Activated T-helper 17 cell treated with anti-CD3 and anti-CD28 coated beads, Interleukin-2, amount 50 U/mL, for 72 hours (primary cell): ENCODE measurements at places on chromosomes 3 and 15.
A peak's percentile ranks its signal among the peaks of the same experiment; 100 is the strongest.

- ATAC-seq = no peak
- H3K4me1 ChIP-seq = no peaks in the 10 kb centered on the region
- H3K4me3 ChIP-seq = no peak overlapping the region
- no peaks in the 10 kb centered on the region for H3K36me3 ChIP-seq
- H3K27me3 ChIP-seq = peaks cover 15% of the 10 kb centered on the region
- no peak overlapping the region for H3K27ac ChIP-seq
Measured at GRCh38 chr3:126127904-126128303, 44.0 kb upstream of the SLC41A3 start.

GRCh38 chr15:40739047-40739446, 16.0 kb downstream of the RMDN3 start:
- H3K27ac ChIP-seq = no peak overlapping the region
- ATAC-seq = no peak
- peaks cover 11% of the 10 kb centered on the region for H3K4me1 ChIP-seq
- no peak overlapping the region for H3K4me3 ChIP-seq
- peaks cover 94% of the 10 kb centered on the region for H3K36me3 ChIP-seq

- peaks cover 17% of the 10 kb centered on the region for H3K4me1 ChIP-seq
- ATAC-seq = peak; percentile 3
- peak overlapping the region; percentile 95 for H3K4me3 ChIP-seq
- H3K27ac ChIP-seq = peak overlapping the region; percentile 74
- peaks cover 11% of the 10 kb centered on the region for H3K36me3 ChIP-seq
Measured at GRCh38 chr15:64824929-64825430, 467 bp downstream of the PIF1 start.

DNA sequence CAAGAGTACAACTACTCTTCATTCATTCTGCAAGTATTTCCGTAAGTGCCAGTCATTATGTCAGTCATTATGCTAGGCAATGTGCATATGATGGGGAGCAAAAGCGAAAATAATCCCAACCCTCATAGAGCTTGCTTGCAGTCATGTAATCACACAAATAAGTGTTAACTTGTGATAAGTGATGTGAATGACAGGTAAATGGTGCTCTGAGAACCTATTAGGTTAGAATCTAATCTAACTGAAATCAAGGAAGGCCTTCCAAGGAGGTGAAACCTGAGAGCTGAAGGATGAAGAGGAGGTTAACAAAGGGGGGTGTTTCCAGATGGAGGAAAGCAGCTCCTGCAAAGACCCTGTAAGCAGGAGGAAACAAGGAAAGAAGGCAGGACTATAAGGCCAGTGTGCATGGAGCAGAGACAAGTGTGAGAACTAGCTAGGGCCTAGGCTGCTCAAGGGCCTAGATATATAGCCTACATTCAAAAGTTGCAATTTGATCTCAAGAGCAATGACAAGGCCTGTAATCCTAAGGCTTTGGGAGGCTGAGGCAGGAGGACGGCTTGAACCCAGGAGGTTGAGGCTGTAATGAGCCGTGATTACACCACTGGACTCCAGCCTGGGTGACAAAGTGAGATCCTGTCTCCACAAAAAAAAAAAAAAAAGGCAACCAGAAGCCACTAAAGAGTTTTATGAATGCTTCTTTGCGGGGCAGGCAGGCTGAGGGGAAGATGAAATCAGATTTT, 5.3 kb downstream of the PTPN9 start:
- H3K36me3 ChIP-seq = peaks cover 7% of the 10 kb centered on the region
- peak; percentile 39 for ATAC-seq
- H3K27ac ChIP-seq = peak overlapping the region; percentile 23
- H3K4me3 ChIP-seq = peak overlapping the region; percentile 7
- H3K27me3 ChIP-seq = no peaks in the 10 kb centered on the region
- peaks cover 15% of the 10 kb centered on the region for H3K4me1 ChIP-seq

DNA sequence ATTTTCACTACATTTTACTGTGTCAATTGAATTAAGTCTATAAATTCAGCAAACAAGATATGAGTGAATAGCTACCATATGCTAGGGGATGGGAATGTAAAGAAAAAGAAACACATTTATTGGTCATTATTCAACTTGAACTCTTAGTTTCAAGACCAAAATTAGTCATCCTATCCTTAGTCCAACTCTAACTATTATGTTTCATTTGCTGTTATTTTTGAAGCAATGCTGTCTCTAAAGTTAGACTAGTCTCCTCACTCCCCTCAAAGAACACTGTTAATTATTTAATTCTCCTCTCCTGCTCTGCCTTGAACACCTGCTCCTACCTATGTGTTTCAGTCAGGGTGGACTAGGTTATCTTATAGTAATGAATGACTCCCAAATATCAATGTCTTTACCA, 920.9 kb downstream of the TUSC7 start:
- no peaks in the 10 kb centered on the region for H3K27me3 ChIP-seq
- no peaks in the 10 kb centered on the region for H3K4me1 ChIP-seq
- H3K4me3 ChIP-seq = no peak overlapping the region
- ATAC-seq = no peak
- H3K36me3 ChIP-seq = no peaks in the 10 kb centered on the region

DNA sequence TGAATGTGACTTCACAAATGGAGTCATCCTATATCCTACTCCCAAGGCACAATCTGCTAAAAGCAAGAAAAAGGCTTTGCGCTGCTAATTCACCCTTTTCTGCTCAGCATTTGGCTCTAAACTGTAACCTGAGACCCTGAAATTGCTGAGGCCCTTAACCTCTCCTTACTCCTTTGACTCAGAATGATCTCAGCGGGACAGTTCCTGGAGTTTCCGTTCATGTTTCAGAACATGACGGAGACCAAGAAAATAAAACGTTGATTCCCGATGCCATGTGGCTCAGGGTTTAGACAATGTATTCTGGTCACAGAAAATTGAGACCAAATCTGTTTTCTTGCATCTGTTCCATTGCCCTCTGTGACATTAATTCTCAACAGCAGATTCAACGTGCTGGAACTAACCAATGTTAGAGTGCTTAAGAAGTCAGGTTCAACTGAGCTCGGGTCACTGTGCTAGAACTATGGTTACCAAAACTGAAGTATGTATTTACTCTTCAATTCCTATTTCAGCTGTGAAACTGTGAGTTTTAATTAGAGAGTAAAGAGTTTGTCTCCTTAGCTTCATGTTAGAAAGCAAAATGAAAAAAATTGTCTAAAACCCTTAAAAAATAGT, 45.4 kb upstream of the TMC3 start:
- no peak overlapping the region for H3K4me3 ChIP-seq
- no peaks in the 10 kb centered on the region for H3K36me3 ChIP-seq

GRCh38 chr3:39021029-39021428, 30.7 kb downstream of the SCN11A start:
- no peaks in the 10 kb centered on the region for H3K4me1 ChIP-seq
- peaks cover 22% of the 10 kb centered on the region for H3K27me3 ChIP-seq
- ATAC-seq = peak; percentile 23
- H3K4me3 ChIP-seq = no peak overlapping the region

GRCh38 chr3:197547306-197548011, 8.3 kb downstream of the BDH1 start:
- peaks cover 58% of the 10 kb centered on the region for H3K36me3 ChIP-seq
- no peak overlapping the region for H3K4me3 ChIP-seq
- H3K27ac ChIP-seq = peak overlapping the region; percentile 34

- H3K4me1 ChIP-seq = no peaks in the 10 kb centered on the region
- no peak overlapping the region for H3K4me3 ChIP-seq
- peaks cover 5% of the 10 kb centered on the region for H3K27me3 ChIP-seq
- no peak for ATAC-seq
Measured at GRCh38 chr3:153976891-153977554, 144.2 kb upstream of the ARHGEF26 start.

- no peaks in the 10 kb centered on the region for H3K36me3 ChIP-seq
- H3K4me1 ChIP-seq = no peaks in the 10 kb centered on the region
- H3K27me3 ChIP-seq = peaks cover 42% of the 10 kb centered on the region
Measured at GRCh38 chr3:187286467-187287059, 5.0 kb downstream of the MASP1 start.

- H3K4me3 ChIP-seq = no peak overlapping the region
- H3K27ac ChIP-seq = no peak overlapping the region
- peaks cover 10% of the 10 kb centered on the region for H3K4me1 ChIP-seq
- no peaks in the 10 kb centered on the region for H3K27me3 ChIP-seq
- ATAC-seq = peak; percentile 55
- H3K36me3 ChIP-seq = no peaks in the 10 kb centered on the region
Measured at GRCh38 chr15:22263738-22264137, 183.4 kb downstream of the OR4M2 start.

DNA sequence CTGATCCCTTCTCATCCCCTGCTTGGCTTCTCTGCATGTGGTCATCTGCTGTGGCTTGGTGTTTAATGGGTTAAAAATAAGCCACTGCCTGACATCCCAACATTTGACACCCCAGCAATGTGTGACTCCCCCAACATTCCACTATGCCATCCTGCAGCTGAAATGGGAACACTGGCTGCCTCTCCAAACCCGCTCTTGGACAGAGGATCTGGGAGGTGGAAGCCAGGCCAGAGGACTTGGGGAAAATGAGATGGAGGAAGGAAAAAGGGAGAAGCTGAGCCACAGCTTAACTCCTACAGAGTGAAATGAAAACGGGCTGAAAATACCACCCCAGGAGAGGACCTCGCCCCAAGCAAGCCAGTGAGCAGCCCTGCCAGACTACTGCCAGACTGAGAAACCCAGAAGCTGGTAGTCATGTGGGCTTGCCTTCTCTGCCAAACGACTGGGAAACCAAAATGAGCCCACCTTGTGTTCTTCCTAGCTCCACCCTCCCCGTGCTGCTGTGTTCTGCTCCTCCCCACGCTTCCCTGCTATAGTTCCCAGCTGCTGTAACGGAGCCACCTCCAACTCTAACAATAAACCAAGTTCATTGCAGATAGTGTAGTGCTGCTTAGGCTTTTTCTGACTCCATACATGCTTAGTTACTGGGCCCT, 13.7 kb downstream of the MAP1A start:
- H3K36me3 ChIP-seq = no peaks in the 10 kb centered on the region
- peaks cover under 1% of the 10 kb centered on the region for H3K4me1 ChIP-seq
- H3K27me3 ChIP-seq = no peaks in the 10 kb centered on the region
- no peak overlapping the region for H3K4me3 ChIP-seq
- no peak for ATAC-seq

DNA sequence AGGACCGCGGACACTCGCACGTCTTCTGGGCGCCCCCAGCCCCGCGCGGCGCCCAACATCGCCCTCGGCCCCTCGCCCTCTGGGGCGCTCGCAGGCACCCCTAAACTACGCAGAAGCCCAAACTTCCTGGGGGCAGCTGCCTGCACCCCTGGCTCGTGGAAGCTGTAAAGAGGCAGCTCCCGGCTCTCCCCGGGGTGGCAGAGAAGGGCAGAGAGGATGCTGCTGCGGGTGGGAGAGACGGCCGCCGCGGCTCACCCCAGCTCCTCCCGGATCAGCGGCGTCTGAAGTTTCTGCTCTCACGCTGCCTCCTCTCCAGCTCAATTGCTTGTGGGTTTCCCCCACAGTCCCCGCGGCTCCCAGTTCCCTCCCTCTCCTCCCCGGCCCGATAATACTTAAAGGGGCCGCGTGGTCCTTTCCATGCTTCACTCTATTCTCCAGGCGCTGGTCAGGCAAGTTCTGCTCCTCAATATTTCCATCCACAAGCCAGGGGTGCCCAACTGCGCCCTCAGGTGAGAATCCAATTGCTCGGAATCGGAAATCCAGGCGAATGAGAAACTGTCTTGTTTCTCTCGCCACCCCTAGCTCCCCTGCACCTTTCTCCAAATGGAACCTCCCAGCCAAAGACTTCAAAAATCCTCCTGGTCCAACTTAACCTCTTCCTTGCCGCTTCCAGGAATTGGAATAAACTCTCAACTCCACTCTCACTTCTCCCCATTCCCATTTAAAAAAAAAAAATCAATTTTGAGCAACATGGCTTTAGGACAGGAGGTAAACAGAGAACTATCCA, 748.5 kb downstream of the ROBO1 start:
- no peak overlapping the region for H3K27ac ChIP-seq
- no peak overlapping the region for H3K4me3 ChIP-seq
- H3K4me1 ChIP-seq = no peaks in the 10 kb centered on the region
- no peaks in the 10 kb centered on the region for H3K36me3 ChIP-seq
